ENCODE measurements at places on chromosomes 12 and 14.

DNA sequence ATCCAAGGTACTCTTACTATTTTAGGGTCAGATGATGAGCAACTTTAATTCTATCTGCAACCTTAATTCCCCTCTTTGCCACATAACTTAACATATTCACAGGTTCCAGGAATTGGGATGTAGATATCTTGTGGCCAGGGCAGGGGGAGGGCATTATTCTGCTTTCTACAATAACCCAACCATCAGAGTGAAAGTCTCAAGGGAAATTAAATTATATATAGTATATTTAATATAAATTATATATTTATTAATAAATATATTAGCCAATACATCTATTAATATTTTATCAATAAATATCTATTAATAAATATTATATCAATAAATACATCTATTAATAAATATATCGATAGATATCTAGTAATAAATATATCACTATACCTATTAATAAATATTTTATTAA, 11.7 kb upstream of the RAB21 start:
- H3K4me3 ChIP-seq: no peak overlapping the region
- DNase-seq: no peak
- no peaks in the 10 kb centered on the region for H3K36me3 ChIP-seq
- H3K27ac ChIP-seq: no peak overlapping the region

- no peak overlapping the region for H3K4me3 ChIP-seq
- no peaks in the 10 kb centered on the region for H3K36me3 ChIP-seq
- DNase-seq: no peak
- H3K27ac ChIP-seq: no peak overlapping the region
- H3K4me1 ChIP-seq: peaks cover 12% of the 10 kb centered on the region
These were observed 126.7 kb upstream of the MDM1 start for GRCh38 chr12:68458866-68459265.

GRCh38 chr12:62158461-62159360, 101.5 kb upstream of the USP15 start:
- no peak for DNase-seq
- H3K27ac ChIP-seq: no peak overlapping the region
- no peaks in the 10 kb centered on the region for H3K27me3 ChIP-seq
- no peaks in the 10 kb centered on the region for H3K36me3 ChIP-seq
- H3K4me1 ChIP-seq: no peaks in the 10 kb centered on the region

DNA sequence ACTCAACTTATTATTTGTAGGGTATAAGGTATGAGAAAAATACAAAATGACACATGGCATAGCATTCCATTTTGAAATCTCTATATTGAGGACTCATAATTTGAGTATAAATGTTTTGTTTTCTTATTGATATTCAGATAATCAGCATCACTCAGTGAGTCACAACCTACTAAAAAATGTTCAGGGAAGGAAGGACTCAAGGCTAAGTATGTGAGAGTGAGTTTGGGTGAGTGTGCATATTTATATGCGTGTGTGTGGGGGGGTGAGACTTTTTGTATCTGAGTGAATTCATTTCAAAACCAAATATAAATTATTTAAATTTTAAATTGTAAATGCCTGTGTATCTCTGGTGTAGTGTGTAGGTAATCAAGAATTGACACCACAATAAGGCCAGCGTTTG, 87.8 kb upstream of the PRKD1 start:
- no peak overlapping the region for H3K4me3 ChIP-seq
- no peaks in the 10 kb centered on the region for H3K27me3 ChIP-seq
- no peaks in the 10 kb centered on the region for H3K36me3 ChIP-seq
- no peak overlapping the region for H3K27ac ChIP-seq
- DNase-seq: no peak

DNA sequence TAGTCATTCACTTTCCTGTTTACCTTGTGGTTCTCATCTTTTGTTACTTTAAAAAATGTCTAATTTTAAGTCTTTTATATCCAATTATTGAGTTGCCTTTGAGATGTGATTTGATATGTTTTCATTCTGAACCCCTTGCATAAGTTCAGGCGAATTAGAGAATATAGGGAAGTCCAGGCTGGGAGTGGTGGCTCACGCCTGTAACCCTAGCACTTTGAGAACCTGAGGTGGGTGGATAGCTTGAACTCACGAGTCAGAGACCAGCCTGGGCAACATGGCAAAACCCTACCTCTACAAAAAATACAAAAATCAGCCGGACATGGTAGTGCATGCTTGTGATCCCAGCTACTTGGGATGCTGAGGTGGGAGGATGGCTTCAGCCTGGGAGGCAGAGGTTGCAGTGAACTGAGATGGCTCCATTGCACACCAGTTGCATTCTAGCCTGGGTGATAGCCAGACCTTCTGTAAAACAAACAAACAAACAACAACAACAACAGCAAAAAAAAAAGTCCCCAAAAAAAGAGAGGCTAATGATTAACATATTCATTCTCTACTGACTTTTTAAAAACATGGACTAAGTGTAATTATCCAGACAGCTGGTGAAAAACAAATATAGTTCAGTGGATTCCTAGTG, 451.1 kb upstream of the RGS6 start:
- no peak overlapping the region for H3K27ac ChIP-seq
- H3K4me3 ChIP-seq: no peak overlapping the region
- no peaks in the 10 kb centered on the region for H3K4me1 ChIP-seq
- H3K36me3 ChIP-seq: no peaks in the 10 kb centered on the region
- no peaks in the 10 kb centered on the region for H3K27me3 ChIP-seq
- DNase-seq: no peak

DNA sequence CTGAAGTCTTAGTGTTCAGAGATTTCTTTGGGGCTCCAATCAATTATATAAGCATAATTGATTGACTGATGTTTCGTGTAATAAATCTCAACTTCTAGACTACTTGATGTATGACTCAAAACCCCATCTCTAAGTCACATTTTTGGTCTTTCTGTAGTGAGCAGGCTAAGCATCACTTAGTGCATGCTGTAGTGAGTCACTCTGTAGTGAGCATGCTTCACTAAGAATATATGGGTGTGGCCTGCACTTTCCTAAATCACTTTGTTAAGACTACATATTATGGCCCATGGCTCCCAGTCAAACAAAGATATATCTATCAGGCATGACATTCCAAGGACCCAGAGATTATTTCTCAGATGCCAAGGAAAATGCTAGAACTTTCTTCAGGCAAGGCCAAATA, 909.4 kb upstream of the LRFN5 start:
- no peaks in the 10 kb centered on the region for H3K27me3 ChIP-seq
- H3K27ac ChIP-seq: no peak overlapping the region
- no peaks in the 10 kb centered on the region for H3K36me3 ChIP-seq
- no peak for DNase-seq
- H3K4me3 ChIP-seq: no peak overlapping the region

GRCh38 chr12:30882706-30883105, 43.8 kb upstream of the TSPAN11 start:
- H3K4me1 ChIP-seq: no peaks in the 10 kb centered on the region
- no peak for DNase-seq
- H3K4me3 ChIP-seq: no peak overlapping the region
- no peaks in the 10 kb centered on the region for H3K36me3 ChIP-seq
- H3K27ac ChIP-seq: no peak overlapping the region

DNA sequence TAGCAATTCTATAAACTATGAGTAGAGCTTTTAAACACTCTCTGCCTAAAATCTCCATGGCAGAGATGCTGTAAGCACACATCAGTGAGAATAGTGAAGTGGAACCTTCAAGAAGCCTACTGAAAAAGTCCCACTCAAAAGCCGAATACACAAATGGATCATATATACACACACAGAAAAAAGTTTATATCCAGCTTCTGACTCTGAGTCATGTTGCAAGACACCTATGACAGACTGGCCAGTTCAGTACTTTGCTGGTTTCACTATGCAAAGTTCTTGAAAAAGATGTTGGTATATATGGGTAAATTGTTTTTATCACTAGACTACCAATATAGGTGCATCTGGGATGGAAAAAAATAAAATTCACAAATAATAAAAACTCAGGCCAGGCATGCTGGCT, 126.1 kb downstream of the KCNK10 start:
- no peak for DNase-seq
- H3K36me3 ChIP-seq: no peaks in the 10 kb centered on the region

DNA sequence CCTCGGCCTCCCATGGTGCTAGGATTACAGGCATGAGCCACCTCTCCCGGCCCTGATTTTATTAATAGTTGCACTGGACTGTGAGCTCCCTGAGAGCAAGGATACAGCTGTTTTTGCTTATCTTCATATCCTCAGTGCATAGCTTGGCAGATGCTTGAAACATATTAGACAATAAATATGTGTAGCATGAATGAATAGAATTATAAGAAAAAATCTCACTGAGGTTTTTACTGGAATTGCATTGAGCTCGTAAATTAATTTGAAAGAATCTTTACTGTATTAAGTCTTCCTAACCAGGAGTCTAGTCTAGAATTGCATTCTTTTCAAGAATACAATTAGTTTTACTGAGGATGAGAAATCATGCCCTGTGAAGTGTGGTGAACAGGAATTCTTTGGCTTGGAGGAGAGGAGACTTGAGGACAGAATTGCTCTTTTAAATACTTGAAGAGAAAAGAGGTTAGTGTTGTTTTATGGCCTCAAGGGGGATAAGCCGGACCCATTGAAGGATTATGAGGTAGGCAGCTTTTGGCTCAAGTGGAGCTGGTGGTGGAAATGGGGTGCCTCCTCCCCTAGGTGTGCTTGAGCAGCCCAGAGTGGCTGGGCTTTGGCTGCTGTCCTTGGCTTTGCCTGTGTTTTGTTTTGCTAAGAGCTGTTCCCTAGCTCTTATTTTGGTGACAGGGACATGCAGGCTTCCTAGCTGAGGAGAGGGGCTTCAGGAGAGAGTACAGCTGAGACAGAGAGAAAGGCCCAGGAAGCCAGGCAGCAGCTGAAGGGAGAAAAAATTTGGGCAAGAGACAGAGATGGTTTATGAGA, 34.0 kb downstream of the PLEKHD1 start:
- DNase-seq: no peak
- H3K4me1 ChIP-seq: no peaks in the 10 kb centered on the region
- no peak overlapping the region for H3K27ac ChIP-seq
- H3K27me3 ChIP-seq: no peaks in the 10 kb centered on the region
- H3K36me3 ChIP-seq: no peaks in the 10 kb centered on the region

- no peaks in the 10 kb centered on the region for H3K36me3 ChIP-seq
- peak overlapping the region; percentile 88 for H3K4me3 ChIP-seq
- peak overlapping the region; percentile 80 for H3K27ac ChIP-seq
These were observed 40.9 kb upstream of the CAPRIN2 start for GRCh38 chr12:30795410-30796312.

GRCh38 chr14:89889626-89890025, 64.9 kb downstream of the EFCAB11 start:
- H3K4me1 ChIP-seq: no peaks in the 10 kb centered on the region
- no peaks in the 10 kb centered on the region for H3K36me3 ChIP-seq
- DNase-seq: no peak
- H3K27me3 ChIP-seq: no peaks in the 10 kb centered on the region

- H3K27me3 ChIP-seq: no peaks in the 10 kb centered on the region
- peaks cover 56% of the 10 kb centered on the region for H3K4me1 ChIP-seq
- H3K4me3 ChIP-seq: peak overlapping the region; percentile 98
- no peaks in the 10 kb centered on the region for H3K36me3 ChIP-seq
- H3K27ac ChIP-seq: peak overlapping the region; percentile 56
These were observed 1.6 kb downstream of the SLC48A1 start for GRCh38 chr12:47774663-47775062.

DNA sequence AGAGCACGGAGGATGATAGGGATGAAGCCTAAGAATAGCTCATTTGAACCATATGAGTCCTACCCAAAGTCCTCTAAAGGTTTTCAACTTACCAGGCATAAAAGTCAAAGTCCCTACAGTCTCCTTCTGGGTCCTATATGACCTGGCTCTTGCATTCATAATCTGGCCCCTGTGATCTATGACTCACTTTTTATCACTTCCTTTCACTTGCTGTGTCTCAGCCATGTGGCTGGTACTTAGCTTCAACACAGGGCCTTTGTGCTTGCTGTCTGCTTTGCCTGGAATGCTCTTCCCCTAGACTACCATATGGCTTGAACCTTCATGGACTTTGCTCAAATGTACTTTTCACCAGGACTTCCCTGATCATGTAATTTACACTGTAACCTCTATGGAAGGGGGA, 137.6 kb upstream of the TMTC1 start:
- no peaks in the 10 kb centered on the region for H3K27me3 ChIP-seq
- H3K4me3 ChIP-seq: no peak overlapping the region
- H3K36me3 ChIP-seq: no peaks in the 10 kb centered on the region
- DNase-seq: no peak

DNA sequence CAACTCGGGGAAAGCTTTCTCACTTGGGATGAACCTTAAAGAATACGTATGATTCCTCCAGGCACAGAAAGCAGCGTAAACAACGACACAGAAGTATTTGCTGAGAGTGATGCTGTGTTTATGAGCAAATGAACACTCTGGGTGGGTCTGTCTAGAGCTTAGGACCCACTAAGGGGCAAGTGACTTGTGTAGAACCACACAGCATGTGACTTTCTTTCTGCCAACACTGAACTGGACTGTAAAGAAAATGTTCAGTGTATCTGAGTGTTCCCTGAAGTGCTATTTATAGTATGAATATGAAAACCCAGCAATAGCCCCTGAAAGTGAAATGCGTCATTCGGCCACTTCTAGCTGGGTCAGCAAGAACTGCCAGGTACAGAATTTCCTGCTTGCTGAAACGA, 78.5 kb downstream of the ST8SIA1 start:
- H3K27me3 ChIP-seq: no peaks in the 10 kb centered on the region
- no peak overlapping the region for H3K27ac ChIP-seq
- no peak for DNase-seq
- no peaks in the 10 kb centered on the region for H3K4me1 ChIP-seq
- H3K36me3 ChIP-seq: no peaks in the 10 kb centered on the region
- no peak overlapping the region for H3K4me3 ChIP-seq

- no peaks in the 10 kb centered on the region for H3K36me3 ChIP-seq
- H3K27ac ChIP-seq: peak overlapping the region; percentile 28
- H3K27me3 ChIP-seq: no peaks in the 10 kb centered on the region
- DNase-seq: no peak
- no peak overlapping the region for H3K4me3 ChIP-seq
These were observed 29.0 kb downstream of the TRMT5 start for GRCh38 chr14:60951776-60952435.

GRCh38 chr12:2963760-2964292, 4.6 kb downstream of the TEAD4 start:
- H3K4me1 ChIP-seq: peaks cover 33% of the 10 kb centered on the region
- peaks cover 19% of the 10 kb centered on the region for H3K36me3 ChIP-seq

- H3K27me3 ChIP-seq: no peaks in the 10 kb centered on the region
- H3K4me1 ChIP-seq: peaks cover 12% of the 10 kb centered on the region
- peak; percentile 34 for DNase-seq
- H3K27ac ChIP-seq: no peak overlapping the region
These were observed 177.9 kb upstream of the PRMT8 start for GRCh38 chr12:3313066-3313465.

GRCh38 chr14:77181603-77182437, at the start of gene TMEM63C:
TMEM63C (plus strand) TSS chr14:77181798; CDS start chr14:77218814, 37,016 bp downstream.
- no peaks in the 10 kb centered on the region for H3K36me3 ChIP-seq
- peaks cover 31% of the 10 kb centered on the region for H3K27me3 ChIP-seq
- H3K4me1 ChIP-seq: no peaks in the 10 kb centered on the region
- peak within 1 kb of the TSS; percentile 46 for H3K4me3 ChIP-seq
- DNase-seq: no peak
- H3K27ac ChIP-seq: no peak within 1 kb of the TSS

DNA sequence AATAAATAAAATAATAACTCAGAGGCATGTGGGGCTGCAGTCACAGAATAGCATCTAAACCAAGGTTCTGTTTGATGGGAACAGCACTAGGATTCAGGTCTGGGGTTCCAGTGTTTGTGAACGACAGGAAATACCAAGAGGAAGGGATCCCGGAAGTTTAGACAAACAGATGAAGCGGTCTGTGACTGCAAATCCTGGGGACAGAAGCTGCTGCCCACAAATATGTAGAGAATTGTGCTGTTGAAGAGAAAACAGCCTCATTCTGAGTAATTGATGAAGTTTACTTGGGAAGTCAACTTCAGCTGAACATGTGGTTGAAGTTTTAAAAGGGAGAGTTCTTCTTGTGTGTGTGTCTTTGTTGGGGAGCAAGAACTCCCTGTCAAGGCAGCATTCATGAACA, 98.4 kb upstream of the TBX5 start:
- peaks cover 10% of the 10 kb centered on the region for H3K27me3 ChIP-seq
- H3K4me1 ChIP-seq: no peaks in the 10 kb centered on the region
- H3K36me3 ChIP-seq: no peaks in the 10 kb centered on the region
- no peak for DNase-seq
